HS-27A (cell line): ENCODE measurements at places on chromosomes 13 and 19.

GRCh38 chr13:61410266-61410665 lies 5.4 kb downstream of the PCDH20 start:
- no peak for DNase-seq

DNA sequence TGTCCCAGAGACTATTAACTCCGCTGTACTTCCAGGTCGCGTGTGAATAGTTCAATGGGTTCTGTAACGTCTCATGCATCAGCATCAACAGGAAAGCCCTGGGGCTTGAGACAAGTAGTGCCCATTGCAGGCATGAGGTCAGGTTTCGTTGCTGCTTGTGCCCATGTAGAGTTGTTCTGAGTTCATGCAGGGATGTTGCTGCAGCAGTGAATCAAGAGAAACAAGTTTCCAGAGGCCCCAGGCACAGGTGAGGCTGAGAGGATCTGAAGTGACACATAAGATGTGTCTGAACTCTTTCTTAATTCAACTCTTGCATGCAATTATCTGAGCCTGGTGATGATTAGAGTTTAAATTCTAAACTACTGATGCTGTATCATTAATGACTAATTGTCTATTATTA lies 8.6 kb upstream of the ZNF283 start:
- DNase-seq = no peak

DNA sequence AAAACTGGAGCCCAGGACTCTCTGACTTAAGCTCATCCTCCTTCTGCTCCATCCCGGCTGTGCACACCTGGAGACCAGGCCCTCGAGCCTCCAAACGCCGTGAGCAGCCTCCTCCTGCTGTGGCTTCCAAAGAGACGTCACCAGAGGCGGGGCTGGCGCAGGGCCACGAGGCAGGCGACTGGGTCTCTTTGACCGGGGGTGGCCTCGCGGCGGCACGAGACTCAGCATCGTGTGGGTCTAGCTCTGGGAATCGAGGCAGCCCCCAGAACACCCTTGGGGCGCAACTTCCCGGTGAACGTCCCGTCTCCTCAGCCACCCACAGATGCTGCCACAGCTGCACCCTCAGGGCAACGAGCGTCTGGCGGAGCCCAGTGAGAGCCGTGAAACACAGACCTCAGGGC lies 22.8 kb downstream of the RASA3 start:
- no peak for DNase-seq

- peak; percentile 70 for DNase-seq
These were observed 4.6 kb upstream of the EPS8L1 start for GRCh38 chr19:55071129-55071502.
